ENCODE measurements at places on chromosomes 6 and 20.

DNA sequence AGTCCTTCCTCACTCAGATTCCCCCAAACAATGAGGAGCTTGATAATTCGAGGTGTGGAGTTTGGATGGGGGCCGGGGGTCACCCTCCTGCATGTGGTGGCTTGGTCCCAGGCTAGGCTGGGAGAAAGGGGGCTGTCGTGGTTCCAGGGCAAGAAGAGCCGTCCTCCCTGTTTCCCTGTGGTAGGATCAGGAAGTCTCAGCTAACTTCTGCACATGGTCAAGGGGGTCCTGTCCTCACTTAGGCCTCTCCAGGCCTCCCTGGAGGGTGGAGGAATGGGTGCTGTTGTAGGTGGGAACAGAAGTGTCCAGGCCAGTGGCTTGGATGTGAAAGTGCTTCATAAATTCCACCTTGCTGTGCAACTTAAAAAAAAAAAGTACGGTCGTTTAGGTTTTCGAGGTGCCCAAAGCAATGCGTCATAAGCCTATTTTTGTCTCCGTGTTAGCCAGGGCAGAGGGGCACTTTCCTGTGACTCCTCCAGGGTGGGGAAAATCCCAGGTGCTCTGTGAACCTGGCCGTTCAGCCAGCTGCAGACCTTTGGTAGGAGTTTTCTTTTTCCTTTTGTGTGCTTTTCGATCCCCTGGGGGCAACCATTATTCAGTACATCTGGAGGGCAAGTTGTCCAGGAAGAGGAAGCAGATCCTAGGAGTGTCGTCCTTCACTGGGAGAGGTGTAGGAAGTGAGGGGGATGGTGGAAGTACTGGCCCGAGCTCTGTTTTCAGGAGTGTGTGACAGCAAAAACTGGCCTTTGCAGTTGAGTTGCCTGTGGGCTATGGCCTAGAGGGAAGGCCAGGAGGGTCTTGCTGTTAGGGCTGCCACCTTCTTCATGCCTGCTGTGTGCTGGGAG is 9.6 kb downstream of the IGF2R start:
- no peak for DNase-seq

DNA sequence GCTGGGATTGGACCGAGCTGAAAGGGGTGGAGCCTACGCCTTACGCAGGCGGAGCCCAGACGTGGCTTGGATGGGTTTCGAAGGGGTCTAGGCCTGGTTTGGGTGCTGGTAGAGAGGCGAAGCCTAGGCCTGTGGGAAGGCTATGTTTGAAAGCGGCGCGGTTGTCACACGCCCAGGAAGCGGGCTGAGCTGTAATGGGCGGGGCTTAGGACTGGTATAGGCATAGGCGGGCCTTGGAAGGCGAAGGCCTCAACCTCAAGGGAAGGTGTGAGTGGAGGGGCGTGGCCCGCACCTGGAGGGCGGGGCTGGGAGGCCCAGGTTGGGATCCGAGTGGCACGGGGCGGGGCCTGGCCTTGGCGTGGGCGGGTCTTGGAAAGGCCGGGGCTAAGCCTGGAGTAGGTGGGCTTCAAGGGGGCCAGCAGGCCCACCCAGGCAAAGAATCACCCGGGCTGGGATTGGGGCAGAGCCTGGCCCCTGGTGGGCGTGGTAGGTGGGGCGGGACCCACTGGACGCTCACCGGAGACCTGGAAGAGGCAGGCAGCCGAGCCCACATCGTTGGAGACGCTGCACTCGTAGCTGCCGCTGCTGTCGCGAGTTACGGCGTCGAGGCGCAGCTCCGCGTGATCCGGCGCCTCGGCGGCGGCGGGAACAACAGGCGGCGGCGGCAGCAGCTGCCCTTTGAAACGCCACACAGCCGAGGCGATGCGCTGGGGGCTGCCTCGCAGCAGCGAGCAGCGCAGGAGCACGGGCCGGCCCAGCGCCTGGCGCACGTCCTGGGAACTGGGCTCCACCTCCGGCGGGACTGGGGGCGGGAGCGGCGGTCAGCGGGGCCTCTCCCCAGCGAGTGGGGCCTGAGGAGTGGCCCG is 49.0 kb downstream of the MDGA1 start:
- no peak for DNase-seq

DNA sequence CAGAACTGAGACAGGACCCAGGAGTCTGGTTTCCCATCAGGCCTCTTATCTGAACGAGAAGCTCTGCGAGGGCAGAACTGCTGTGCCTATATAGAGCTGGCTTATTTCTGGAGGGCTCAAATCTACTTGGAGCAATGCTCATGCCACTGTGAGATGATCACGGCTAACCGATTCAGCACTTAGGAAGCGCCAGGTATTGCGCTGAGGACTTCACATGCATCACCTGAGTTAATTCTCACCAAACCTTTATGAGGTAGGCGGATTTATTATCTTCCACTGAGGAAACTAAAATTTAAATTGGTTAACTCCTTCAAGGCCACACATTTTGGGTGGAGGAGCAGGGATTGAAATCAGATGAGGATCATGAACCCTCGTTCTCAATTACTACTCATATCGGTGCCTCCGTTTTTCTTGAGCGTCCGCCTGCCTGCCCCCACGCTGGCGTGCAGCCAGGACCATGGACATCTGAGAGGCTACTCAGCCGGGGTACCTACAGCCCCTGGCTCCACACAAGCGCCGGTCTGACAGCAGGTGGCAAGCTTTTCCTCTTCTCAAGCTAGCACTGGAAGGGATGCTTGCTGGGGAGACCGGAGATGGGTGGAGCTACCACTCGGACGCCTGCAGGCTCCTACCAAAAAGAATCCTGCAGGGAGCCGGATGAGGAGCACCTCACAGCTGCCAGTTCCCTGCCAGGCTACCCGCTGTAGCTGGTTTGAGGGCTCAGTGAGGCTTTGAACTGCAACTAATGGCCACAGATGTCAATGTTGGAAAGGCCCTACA is 1.0 kb upstream of the PCIF1 start:
- peak; percentile 26 for DNase-seq

DNA sequence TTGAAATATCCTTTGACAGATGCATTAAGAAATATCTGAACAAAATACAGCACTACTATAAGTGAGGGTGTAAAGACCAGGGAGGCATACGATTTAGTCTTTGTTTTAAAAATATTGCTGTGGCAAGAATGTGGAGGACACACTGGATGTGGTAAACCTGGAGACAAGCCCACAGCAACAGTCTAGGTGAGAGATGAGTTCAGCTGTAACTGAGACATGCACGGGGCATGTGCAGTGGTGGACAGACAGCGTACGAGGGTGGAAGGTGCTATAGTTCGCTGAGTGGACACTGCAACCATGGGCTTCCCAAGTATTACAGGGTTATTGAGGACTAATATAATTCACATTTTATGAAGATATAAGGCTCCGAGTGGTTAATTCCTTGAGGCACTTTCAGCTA is 1.8 kb downstream of the NANP start:
- DNase-seq: no peak

- DNase-seq: no peak
Observed at GRCh38 chr20:44287272-44288097, 23.5 kb downstream of the FITM2 start.

DNA sequence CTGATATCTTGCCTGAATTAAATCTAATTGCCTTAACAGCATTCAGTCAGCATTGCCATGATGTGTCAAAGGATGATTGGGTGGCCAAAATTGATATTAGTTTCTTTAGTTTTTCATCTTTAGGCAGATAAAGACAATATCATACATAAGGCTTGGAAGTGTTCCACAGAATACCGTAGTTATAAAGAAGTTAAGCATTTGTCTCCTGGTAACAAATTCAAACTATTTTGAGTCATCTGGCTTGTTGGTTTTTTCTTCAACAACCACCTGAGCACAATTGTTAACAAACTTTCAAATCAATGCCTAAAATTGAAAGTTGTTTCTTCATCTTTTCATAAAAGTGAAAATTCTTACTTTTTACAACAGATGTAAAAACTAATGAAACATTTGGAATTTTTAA is 47.5 kb upstream of the ADGRF5 start:
- DNase-seq: no peak

- no peak for DNase-seq
Observed at GRCh38 chr6:167122827-167123657, at the start of gene CCR6. CCR6 (plus strand) TSS chr6:167123096; CDS start chr6:167136135, 13,039 bp downstream.

DNA sequence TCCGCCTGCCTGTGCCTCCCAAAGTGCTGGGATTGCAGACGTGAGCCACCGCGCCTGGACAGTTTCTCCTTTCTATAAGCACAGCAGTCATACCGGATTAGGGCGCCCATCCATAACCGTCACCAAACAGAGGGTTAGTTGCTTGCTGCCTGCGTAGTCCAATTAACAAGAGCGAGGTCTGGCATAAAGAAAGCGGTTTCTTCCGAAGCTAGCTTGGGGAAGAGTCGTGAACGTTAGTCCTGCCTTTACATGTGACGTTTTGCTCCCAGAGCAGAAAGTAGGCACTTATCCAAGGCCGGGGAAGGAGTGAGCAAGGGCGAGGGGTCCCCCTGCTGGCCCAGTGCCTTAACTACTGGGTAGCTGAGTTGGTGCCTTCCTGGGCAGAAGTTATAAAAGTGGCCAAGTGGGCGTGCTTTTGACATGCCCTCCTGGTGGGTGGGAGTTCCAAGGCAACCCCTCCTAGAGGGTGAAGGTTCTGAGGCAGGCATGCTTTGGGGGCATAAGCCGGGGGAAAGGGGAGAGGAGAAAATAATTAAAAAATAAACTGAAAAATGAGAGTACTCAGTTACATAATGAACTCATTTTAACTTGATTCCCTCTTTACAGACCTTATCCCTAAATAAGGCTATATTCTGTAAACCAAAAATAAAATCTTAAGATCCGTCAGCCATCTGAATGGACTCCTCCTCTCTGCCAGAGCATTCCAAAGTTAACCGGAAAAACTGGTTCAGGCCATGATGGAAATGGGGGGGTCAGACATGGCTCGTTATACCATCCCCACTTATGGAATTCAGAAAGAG is 88.0 kb downstream of the FAM217A start:
- peak; percentile 64 for DNase-seq

DNA sequence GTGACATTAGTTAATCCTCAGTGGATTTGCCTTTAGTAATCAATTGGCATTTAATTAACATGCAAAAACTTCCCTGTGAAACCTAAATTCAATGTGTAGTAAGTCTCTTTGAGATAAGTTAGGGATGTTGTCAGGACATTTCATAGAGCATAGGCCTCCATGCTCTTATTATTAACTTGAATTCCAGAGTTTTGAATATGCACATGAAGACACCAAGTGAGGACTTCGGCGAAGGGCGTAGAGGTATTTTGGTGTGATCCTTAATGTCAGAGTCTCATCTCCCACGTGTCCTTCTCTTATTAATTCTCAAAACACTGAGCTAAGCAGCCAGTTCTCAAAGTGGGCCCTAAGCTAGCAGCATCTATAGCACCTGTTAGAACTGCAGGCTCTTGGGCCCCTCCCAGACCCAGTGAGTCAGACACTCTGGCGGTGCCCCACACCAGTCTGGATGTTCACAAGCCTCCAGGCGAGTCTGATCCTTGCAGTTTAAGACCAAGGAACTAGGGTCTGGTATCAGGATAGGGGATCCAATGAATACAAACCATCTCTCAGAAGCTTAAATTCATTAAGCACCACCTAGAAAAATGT is 292.1 kb downstream of the QKI start:
- DNase-seq: no peak

DNA sequence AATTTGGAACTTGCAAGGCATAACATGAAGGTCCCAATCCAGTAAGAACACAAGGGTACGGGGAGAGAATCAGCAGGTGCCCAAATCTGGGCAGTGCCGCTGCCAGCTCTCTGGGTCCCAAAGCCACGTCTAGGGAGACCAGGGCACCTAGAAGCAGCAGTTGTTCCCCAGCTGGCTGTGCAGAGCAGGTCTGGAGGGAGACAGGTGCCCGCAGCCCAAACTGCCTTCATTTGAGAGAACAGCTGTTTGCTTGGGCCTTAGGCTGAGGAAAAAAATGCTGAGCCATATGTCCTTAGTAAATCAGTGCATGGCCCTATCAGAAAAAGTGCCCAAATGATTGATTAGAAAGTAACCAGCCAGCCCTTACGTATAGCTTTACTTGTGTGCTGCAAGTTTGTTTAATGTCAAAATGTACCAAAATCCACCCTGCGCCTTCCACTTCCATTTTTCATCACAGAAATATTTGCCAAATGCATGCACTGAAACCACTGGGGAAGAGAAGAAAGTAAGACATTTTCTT is 9.1 kb upstream of the PRELID3B start:
- no peak for DNase-seq

- no peak for DNase-seq
Observed at GRCh38 chr6:31725502-31726350, 2.6 kb downstream of the MPIG6B start.

- DNase-seq: no peak
Observed at GRCh38 chr6:11795403-11795802, 16.8 kb upstream of the ADTRP start.

DNA sequence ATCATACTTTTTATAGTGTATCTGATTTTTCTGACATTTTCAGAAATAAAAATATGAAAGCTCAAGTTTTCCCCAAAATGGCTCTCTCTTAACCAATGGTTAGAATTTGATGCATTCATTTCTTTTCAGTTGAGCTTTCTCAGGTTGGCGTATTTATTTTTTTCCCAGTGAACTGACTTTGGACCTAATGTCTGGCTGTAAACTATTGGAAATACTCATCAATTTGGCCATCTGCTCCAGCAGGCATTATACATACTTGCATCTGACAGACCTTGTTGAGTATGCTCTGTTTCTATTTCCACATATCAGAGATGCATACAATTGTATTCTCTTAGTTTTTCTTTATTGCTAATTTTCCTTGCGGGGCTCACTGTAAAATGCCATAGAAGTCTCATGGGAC is 1374.8 kb upstream of the MAP3K7 start:
- DNase-seq: no peak

- DNase-seq: no peak
Observed at GRCh38 chr6:133243723-133244305, 2.7 kb downstream of the EYA4 start.

DNA sequence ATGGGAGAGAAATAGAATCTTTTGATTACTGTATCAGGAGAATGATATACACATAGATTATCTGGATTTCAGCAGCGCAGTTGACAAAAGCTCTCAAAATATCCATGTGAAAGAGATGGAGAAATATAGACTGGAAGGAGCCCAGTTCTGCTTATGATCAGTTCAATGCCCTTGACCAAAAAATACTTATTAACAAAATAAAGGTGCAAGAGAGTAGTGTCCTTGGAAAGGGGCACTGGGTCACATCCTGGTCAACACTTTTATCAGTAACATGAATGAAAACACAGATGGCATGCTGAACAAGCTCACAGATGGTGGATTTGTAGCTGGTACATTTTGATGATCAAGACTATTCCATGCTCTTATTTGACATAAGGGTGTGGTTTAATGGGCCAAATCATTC is 63.9 kb upstream of the PLEKHG1 start:
- no peak for DNase-seq

GRCh38 chr6:154515826-154516225 is 5.3 kb upstream of the CNKSR3 start:
- no peak for DNase-seq

GRCh38 chr20:59391975-59392374 is 91.6 kb downstream of the EDN3 start:
- no peak for DNase-seq
